ENCODE measurements at places on chromosomes 7 and 10.

DNA sequence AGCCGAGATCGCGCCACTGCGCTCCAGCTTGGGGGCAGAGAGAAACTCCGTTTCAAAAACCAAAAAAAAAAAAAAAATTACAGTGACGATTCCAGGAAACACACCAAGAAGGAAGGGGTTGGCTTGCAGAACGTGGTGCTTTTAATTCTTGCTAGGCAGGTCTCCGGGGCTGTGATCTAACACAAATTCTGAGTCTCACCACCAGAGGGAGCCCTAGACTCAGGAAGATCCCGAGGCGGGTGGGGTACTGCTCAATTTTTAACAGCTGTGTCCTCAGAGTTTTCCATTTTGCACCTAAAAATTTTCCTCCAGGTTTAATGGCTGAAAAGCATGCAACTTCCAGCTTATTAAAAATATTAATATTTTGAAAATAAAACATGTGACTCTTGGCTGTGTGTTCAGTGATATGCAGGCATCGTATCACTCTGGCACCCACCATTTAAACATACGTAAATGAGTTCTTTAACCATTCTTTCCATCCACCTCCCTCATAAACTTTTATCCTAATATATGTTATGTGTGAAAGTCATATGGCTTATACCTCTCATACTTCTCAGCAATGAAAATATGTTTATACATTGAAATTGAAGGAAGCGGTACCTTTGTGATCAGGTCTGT is 26.5 kb upstream of the NUB1 start:
- peak; percentile 71 for DNase-seq

- no peak for DNase-seq
These were observed 107.3 kb upstream of the NANOS1 start for GRCh38 chr10:118922226-118922625.

GRCh38 chr10:122164023-122164601 is 107.0 kb upstream of the BTBD16 start:
- no peak for DNase-seq

DNA sequence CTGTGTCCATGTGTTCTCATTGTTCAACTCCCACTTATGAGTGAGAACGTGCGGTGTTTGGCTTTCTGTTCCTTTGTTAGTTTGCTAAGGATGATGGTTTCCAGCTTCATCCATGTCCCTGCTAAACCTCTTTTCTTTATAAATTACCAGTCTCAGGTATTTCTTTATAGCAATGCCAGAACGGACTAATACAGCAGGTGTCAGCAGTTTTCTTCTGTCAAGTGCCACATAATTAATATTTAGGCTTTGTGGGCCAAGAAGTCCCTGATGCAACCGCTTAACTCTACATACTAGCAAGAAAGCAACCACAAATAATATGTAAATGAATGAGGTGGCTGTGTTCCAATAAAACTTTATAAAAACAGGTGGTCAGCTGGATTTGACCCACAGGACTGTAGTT is 26.3 kb upstream of the C1QL3 start:
- no peak for DNase-seq

DNA sequence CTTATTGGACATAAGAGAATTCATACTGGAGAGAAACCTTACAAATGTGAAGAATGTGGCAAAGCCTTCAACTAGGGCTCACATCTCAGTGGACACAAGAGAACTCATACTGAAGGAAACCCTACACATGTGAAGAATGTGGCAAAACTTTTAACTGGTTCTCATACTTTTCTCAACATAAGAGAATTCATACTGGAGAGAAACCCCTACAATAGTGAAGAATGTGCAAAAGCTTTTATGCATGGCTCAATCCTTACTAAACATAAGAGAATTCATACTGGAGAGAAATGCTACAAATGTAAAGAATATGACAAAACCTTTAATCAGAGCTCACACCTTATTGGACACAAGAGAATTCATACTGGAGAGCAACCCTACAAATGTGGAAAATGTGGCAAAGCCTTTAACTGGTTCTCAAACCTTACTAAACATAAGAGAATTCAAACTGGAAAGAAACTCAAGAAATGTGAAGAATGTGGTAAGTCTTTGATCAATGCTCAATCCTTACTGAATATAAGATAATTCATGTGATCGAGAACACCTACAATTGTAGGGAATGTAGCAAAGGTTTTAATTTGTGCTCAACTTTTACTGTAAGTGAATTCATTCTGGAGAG is 121.8 kb upstream of the ZNF722 start:
- DNase-seq = no peak

DNA sequence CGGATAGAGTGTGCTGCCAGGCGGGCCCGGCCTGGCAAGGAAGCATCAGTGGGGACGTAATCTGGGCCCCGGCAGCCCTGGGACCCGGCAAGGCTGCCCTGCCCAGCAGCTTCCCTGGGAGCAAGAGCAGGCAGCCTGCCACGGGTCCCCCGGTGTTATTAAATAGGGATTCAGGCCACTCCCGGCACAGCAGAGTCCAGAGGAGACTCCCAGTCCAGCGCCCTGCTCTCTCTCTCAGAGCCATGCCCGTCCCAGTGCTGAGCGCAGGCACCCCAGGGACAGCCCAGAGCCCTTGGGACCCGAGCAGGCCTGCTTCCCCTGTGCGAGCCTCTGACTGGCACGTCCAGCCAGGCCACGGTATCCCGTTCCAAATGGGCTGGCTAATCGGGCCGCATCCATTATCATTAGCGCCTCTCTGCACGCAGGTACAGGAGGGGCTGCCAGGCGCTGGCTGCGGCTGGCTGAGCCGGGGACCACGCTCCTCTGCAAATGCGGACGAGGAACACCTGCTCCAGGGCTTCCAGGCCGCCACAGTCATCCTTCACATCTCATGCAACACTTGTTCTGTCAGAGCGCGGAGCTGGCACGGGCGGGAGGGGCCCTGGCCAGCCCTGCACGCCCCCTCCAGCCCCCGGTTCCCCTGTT is 344.2 kb upstream of the MKI67 start:
- no peak for DNase-seq

DNA sequence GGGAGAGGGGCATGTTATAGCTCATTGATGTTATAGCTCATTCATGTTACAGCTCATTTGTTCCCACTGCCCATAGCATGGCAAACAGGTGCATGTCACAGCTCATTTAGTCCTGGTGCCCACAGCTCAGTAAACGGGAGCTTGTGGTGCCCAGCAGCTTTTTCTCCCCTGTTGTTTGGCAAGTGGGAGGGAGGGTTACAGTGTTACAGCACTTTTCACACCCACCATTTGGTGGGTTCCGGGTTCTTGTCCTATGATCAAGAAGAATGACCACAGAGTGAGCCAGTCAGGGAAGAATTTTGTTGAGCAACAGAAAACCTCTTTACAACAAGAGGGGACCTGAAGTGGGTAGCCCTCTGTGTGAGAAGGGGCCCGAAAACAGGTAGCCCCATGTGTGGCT is 162.8 kb upstream of the CSTF2T start:
- DNase-seq = no peak

DNA sequence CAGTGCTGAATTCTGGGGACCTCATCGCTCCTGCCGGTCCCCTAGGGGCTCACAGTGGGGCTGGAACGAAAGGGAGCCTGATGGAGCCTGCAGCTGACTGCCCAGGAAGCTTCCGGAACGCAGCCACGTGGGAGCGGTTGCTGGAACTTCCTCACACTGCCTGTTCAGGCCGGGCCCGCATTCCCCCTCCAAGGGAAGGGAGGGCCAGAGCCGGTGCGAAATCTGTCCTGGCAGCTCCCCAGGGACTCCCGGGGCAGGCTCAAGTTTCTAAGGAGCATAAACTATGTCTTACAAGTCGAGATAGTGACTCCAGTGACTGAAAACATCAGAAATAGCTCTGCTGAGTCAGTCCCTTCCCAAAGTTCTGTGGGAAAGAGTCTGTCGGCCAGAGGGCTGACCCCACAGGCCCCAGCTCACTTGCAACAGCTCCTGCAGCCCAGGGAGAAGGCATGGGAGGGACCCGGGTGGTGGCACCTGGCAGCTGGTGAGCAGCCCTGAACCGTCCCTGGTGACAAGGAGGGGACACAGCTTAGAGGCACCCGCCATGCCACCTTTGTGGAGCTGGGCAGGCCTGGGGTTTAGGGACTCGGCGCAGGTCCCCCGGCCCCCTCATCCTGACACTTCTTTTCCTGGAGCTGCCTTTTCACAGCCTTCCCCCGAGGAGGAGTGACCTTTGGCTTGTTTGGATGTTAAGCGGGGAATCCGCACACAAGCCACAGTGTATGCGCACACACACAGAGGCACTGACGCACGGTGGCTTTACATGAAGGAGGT is 47.6 kb downstream of the PDGFA start:
- DNase-seq = no peak

DNA sequence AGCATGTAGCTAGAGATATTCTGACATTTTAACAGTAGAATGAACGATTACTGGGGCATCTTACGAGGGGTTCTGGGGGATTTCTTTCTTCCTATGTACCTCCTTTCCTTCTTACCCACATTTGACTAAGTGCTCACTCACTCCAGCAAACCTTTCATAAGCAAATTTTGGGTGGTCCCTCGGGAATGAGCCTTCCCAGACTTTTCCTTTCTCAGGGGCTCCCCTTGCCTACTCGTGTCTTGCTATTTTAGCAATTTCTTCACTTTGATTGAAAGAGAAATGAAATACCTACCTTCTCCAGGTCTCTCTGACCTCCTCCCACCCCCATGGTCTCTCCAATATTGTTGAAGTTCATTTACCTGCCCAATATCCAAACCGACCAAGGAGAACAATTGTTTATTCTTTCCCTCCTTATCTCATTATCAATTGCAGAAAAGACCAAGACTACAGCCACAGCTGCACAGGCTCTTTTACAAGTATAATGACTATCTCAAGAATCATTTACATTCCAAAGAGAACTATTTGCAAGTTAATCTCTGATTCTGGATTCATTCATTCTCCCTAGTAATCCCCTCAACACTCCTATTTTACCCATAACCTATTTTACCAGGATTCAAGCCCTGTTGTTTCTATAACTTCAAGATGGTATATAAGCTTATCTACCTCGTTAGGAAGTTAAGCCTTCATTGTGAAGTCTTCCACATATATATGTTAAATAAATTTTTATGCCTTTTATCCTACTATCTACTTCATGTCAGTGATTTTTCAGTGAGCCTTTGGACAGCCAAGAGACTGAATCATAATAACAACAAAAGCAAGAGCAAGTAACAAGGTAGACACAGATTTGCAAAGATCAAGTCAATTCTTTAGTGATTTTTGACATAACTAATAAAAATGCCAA is 480.6 kb downstream of the IPMK start:
- no peak for DNase-seq

DNA sequence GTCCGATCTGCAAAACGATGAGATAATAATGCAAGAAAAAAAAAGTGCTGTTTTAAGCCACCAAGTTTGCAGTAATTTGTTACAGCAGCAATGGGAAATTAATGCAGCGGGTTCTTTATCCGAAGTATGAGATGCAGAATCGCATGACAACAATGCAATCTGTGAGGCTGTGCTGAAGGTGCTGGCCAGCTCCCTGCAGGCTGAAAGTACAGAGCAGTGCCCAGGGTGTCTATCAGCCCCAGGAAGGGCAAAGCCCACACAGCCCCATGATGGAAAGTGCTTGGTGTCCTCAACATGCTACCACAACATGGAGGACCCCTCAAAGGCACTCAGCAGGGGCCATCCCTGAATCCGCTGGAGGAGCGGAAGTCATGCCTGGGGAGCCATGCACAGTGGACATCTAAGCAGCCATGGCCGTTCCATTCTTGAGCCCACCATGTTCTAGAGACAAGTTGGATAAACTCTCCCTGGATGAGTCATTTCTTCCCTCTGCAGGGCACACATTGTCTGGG is 199.5 kb upstream of the PFKP start:
- DNase-seq = no peak

GRCh38 chr10:78281627-78282026 is 248.0 kb downstream of the RPS24 start:
- no peak for DNase-seq

All from Jurkat, Clone E6-1 (cell line).